ENCODE measurements at places on chromosomes 1 and 21.

DNA sequence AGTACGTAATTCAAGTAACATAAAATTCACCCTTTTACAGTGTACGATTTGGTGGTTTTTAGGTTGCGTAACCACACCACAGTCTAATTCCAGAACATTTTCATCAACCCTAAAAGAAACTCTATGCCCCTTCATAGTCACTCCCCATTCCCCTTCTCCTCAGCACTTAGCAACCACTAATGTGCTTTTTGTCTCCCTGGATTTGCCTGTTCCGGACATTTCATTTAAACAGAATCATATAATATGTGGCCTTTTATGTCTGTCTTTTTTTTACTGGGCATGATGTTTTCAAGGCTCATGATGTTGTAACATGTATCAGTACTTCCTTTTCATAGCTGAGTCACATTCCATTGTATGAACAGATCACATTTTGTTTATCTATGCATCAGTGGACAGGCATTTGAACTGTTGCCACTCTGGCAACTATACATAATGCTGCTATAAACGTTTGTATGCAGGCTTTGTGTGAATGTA is 20.8 kb downstream of the OBSCN start:
- DNase-seq, result no peak

- DNase-seq, result no peak
These were observed 141.9 kb upstream of the PTBP2 start for GRCh38 chr1:96579636-96580035.

DNA sequence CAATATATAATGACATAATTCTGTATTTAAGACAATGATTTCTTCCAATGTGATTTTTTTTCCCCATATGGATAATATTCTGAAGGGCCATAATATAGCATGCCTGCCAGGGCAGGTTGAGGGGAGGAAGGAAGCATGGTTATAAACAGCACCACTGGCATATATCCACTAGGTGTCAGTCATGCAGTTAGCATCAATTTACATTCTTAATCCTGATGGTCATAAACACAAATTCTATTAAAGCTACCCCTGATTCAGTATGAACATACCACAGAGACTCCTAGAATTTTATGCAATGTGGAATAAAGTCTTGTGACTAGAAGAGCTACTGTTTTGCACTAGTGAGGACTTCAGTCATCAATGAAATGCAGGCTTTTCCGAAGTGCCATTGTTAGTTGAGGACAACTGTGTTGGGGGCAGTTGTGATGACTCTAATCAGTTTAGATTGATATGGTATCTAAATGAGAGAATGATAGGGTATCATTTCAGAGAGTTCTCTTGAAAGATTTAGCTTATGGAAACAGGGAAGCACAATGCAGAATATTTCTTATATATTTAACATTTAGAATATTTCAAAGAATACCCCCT is 342.7 kb upstream of the NR5A2 start:
- DNase-seq, result peak; percentile 11

DNA sequence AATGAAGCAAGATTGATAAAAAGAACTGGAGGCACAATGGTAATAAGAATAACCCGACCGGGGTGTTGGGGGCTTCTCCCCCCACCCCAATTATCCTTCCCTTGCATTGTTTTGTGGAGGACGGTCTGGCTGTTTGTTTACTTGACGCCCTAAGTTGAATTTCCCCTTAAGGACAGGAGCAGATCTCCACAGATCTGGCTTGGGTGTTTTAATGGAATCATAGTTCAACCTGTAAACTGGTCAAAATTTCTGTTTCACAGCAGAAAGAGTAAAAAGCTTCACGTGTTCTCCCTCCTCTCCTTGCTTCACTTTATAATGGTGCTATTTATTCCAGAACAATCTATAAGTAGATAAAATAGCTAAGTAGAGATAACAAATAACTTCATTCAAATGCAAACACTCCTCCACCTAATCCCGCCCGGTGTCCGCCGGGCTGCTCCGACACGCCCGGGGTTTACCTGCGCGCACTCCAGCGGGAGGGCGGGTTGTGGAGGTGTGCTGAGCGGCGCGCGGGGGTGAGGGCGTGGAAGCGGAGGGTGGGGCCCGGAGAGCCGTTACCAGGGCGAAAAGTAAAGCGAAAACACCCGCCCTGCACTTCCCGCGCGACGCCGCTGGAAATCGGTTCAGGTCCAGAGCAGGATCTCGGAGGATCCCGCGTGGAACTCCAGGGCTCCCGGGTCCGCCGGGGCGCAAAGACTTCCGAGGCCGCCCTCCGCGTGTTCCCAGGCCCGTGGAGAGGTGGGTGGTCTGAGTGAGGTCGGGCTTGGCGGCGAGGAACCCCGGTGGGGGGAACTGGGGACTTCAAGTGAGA is 2.0 kb upstream of the ATF3 start:
- DNase-seq, result peak; percentile 40

Measured in right cardiac atrium (tissue), 5 donors.